ENCODE measurements at places on chromosomes 5 and 9.

DNA sequence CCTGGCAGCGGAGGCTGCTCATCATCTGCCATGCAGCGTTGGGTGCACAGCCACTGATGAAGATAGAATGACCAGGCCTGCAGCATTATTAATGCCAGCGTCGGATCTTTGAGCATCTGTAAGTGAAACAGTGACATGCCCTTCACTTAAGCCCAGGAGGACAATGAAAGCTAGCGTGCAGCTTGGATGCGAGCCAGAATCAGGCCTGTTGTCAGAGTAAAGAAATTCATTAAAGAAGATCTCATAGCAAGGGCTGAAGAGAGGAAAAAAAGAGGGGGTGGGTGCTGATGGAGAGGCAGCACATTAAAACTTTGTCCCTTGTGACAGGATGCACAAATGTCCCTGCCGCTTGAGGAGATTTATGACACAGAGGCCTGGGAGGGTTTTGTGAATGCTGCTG lies 186.1 kb upstream of the MAST4 start:
- DNase-seq = no peak

DNA sequence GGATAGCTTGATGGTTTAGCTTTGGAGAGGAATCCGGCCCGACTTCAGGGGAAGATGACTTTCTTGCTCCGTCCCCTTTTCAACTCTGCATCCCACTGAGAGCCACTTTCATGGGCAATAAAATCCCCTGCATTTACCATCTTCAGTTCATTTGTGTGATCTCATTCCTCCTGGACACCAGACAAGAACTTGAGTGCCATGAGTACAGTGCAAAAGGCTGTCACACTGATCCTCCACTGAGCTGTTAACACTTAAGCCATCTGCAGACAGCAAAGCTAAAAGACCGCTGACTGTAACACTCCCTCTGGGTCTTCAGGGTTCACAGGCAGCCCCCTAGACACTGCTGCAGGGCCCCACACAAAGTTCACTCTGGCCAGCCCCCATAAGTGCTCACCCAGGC lies 48.3 kb upstream of the TCERG1 start:
- DNase-seq = no peak

DNA sequence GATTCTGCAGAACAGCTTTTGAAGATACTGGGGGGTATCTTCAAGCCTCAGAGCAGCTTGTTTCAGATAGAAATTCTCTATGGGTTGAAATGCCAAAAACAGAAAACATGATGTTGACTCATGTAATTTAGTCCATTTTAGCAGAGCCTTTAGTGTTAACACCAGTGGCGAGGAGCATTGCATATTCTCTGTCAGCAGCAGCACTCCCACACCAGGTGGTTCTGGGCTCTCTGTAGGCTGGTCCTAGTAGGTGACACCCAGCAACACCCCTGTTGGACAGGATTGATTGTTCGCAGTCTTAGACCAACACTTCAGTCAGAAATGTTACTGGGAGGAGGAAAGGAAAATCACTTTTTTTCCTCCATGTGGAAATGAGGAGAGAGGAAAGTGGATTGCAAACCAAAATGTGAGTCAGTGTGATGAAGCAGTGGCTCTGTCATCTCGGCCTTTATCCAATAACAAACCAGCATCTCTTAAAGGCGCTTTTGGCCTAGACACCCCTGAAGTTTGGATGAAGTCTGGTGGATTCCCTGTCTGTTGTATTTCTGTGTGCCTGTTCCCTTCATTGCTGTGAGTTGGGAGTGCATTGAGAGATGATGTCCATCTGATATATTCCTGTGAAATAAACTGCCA lies 16.8 kb downstream of the SLC46A2 start:
- DNase-seq = no peak

DNA sequence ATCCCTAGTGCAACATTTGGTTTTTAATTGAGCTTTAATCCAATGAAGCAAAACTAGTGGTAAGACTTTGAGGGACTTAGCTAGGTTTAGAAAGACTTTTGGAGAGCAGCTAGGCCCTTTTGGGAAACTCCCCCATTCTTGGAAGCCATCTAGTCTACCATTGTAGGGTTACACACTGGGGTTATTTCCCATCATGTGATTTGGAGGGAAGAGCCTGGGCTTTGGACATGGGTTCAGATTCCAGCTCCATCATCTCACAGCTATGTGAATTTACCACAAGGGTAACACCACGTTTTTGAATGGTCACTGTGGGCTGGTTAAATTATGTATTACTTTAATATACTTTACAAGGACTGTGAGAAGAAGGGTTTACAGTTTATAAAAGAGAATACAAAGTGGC lies 18.3 kb upstream of the TNFSF15 start:
- DNase-seq = no peak

- no peak for DNase-seq
Observed at GRCh38 chr5:43312076-43312661, 1.0 kb downstream of the HMGCS1 start.
